ENCODE measurements at places on chromosomes 16 and 17. TPM values are rescaled to one million over a fixed set of nuclear protein-coding genes. Genes with fewer than 3 reads are reported as not detected.
A peak's percentile ranks its signal among the peaks of the same experiment; 100 is the strongest.

The HAS3 gene
- total RNA-seq, result 1.4 TPM

The KRTAP2-2 gene
- total RNA-seq, result not detected

GRCh38 chr17:38619937-38620550, 14.3 kb upstream of the SRCIN1 start:
- no peaks in the 10 kb centered on the region for H3K4me1 ChIP-seq
- peak; percentile 29 for DNase-seq
- H3K36me3 ChIP-seq, result no peaks in the 10 kb centered on the region
- peaks cover 52% of the 10 kb centered on the region for H3K27me3 ChIP-seq

- no peak overlapping the region for H3K4me3 ChIP-seq
- H3K27me3 ChIP-seq, result peaks cover 8% of the 10 kb centered on the region
- no peak for DNase-seq
- no peak overlapping the region for H3K27ac ChIP-seq
- H3K4me1 ChIP-seq, result peaks cover 11% of the 10 kb centered on the region
Measured at GRCh38 chr17:79923974-79924638, 84.9 kb upstream of the CBX4 start.

- H3K4me1 ChIP-seq, result no peaks in the 10 kb centered on the region
- peaks cover 22% of the 10 kb centered on the region for H3K36me3 ChIP-seq
- no peak overlapping the region for H3K27ac ChIP-seq
- no peaks in the 10 kb centered on the region for H3K27me3 ChIP-seq
Measured at GRCh38 chr17:65163990-65164495, 26.9 kb downstream of the RGS9 start.

The KRTAP4-9 gene
- total RNA-seq, result not detected

The ABCA10 gene
- 0.92 TPM for total RNA-seq

DNA sequence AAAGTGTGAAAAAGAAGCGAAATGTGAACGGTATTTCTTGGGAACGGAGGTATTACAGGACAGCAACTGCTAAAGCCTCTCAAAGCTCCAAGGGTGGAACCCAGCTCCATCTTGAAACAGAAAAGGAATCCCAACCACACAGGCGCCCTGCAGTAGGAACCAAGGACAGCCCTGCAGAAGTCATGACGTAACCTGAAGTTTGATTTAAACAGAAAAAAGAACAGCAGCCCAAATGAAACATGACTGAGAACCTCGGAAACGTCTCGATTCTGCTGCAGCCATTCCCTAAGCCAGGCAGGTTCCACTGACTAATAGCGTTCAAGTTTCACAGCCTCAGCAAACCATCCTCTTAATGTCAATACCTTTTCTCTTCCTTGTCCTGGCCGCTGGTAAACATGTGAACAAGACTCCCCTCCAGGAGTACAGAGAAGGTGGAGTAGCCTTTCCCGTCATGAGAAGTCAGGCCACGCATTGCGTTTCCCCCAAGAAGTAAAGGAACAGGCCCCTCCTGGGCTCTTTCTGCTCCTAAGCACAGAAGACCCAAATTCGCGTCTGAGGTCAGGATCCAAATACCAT, 20.1 kb downstream of the SIAH1 start:
- peak overlapping the region; percentile 95 for H3K27ac ChIP-seq
- H3K27me3 ChIP-seq, result no peaks in the 10 kb centered on the region
- peaks cover 76% of the 10 kb centered on the region for H3K4me1 ChIP-seq
- H3K4me3 ChIP-seq, result peak overlapping the region; percentile 74
- no peak for DNase-seq
- H3K36me3 ChIP-seq, result peaks cover 3% of the 10 kb centered on the region

DNA sequence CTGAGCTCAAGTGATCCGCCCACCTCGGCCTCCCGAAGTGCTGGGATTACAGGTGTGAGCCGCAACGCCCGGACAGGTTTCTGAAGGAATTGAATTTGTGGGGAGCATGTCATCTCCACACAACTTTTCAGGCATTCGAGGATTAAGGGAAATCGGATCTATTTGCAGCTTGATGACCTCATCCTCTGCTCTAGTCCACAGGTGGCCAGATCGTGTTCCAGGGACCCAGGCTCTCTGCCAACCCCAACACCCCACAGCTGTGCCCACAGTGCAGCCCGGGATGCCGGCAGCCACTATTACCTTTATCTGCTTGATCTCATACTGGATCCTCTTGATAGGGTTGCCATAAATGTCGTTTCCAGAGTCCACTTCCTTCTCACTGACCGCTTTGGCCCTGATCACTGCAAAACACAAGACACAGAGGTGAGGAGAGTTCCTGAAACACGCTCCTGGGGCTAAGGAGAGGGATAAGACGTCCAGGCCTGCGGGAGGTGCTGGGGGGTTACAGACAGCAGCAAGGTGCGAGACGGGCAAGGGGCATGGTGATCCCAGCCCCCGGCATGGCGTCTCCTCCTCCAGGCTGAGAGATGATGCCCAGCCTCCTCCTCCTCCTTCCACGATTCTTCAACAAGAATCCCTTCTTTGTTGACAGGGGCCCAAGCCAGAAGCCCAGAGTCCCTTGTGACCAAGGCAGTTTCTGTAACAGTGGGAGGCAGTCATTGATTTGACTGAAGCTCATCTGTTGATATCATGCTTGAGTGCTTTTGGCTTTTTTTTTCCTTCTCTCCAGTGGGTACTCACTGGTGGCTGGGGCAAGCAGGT, 29.3 kb downstream of the CEP295NL start:
- peaks cover 53% of the 10 kb centered on the region for H3K4me1 ChIP-seq
- peak overlapping the region; percentile 71 for H3K27ac ChIP-seq
- no peaks in the 10 kb centered on the region for H3K27me3 ChIP-seq
- DNase-seq, result no peak
- peaks cover 9% of the 10 kb centered on the region for H3K36me3 ChIP-seq

GRCh38 chr17:2076087-2076984, 21.4 kb downstream of the HIC1 start:
- peak overlapping the region; percentile 49 for H3K27ac ChIP-seq
- H3K4me1 ChIP-seq, result peaks cover 37% of the 10 kb centered on the region
- no peak overlapping the region for H3K4me3 ChIP-seq
- DNase-seq, result no peak
- no peaks in the 10 kb centered on the region for H3K27me3 ChIP-seq

The SYT17 gene
- 0.46 TPM for total RNA-seq

DNA sequence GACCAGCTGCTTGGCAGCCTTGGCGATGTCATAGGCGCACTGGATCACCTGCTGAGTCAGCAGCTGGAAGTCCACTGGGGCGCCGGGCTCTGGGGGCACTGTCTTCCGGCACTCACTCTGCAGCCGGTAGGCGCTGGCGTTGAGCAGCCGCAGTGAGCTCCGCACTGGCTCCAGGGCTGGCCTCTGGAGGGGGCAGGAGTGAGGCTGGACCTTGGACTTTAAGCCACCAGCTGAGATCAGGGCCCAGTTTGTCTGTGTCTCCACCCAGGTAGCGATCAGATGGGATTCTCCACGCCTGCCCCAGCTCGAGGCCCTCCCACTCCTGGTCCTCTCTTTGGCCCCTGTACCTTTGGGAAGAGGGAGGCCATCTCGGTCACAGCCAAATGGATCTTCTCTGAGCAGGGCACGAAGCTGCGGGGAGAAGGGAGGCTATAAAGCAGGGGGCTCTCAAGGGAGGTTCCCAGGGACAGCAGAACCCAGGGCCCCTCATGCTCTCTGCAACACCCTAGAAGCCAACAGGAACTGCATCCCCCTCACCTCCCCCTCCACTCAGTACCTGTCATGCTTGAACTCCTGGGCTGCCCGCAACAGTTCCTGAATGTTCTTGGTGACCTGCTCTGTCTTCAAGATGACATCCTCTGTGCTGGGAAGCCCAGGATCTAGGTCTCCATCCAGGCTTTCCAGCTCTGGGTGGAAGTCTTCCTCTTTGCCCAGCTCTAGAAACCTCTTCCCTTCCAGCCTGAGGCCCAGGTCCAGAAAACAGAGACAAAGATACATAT, 6.4 kb downstream of the TP53I13 start:
- no peaks in the 10 kb centered on the region for H3K27me3 ChIP-seq
- H3K4me1 ChIP-seq, result peaks cover 15% of the 10 kb centered on the region
- H3K36me3 ChIP-seq, result peaks cover 17% of the 10 kb centered on the region
- DNase-seq, result peak; percentile 90
- no peak overlapping the region for H3K4me3 ChIP-seq

- H3K27me3 ChIP-seq, result no peaks in the 10 kb centered on the region
- no peak overlapping the region for H3K4me3 ChIP-seq
- DNase-seq, result no peak
- peaks cover 26% of the 10 kb centered on the region for H3K4me1 ChIP-seq
- no peaks in the 10 kb centered on the region for H3K36me3 ChIP-seq
Measured at GRCh38 chr16:21611198-21611555, 11.8 kb downstream of the METTL9 start.

GRCh38 chr17:35612924-35613521, 25.9 kb downstream of the AP2B1 start:
- H3K27ac ChIP-seq, result no peak overlapping the region
- H3K36me3 ChIP-seq, result peaks cover 10% of the 10 kb centered on the region
- H3K27me3 ChIP-seq, result no peaks in the 10 kb centered on the region
- H3K4me1 ChIP-seq, result peaks cover 4% of the 10 kb centered on the region
- no peak overlapping the region for H3K4me3 ChIP-seq

DNA sequence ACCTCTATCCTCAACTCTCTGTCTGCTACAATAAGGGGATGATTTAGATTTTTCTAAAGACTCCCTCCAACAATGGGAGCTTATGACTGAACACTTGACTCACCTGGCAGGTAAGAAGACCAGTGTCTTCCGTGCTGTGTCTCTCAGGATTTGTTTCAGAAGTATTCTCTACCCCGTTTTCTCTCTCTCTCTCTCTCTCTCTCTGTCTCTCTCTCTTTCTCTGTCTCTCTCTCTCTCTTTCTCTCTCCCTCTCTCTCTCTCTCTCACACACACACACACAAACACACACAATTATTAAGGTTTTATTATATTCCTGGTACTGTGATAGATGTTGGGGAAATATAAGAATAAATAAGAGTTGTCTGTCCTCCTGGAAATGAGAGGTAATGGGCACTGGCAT, 263.9 kb downstream of the TOX3 start:
- H3K36me3 ChIP-seq, result no peaks in the 10 kb centered on the region
- no peaks in the 10 kb centered on the region for H3K4me1 ChIP-seq
- H3K27me3 ChIP-seq, result peaks cover 10% of the 10 kb centered on the region
- no peak overlapping the region for H3K27ac ChIP-seq
- DNase-seq, result no peak

The MYH13 gene
- not detected for total RNA-seq

DNA sequence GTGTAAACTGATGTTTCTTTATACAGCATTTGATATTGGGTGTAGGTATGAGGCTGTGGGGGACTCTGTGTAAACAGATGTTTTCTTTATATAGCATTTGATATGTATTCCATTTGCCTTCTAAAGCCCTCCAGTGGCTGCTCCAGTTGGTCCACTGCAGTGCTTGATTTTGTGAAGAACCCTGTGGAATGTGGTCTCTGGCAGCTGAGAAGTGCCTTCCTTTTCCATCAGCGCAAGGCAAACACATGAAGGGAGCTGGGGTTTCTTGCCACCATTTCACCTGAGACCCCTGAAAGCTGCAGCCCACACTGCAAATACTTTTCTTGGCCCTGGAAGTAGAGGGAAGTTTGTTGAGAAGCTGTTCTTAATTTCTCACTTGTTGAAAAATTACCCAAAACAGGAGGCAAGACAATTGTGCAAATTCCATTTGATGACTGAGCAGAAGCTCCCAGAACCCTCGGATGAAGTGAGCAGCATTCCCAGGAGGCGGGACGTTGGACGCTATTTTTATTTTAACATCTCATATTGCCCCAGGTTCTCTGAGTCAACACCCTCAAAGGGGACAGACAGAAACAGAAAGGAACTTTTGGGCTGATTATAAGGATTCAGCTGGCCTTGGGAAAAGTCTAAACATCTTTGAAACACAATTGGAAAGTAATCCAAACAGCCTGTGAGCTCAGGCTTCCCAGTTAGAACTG, 158.5 kb upstream of the RPH3AL start:
- peaks cover 26% of the 10 kb centered on the region for H3K4me1 ChIP-seq
- H3K36me3 ChIP-seq, result no peaks in the 10 kb centered on the region
- no peak overlapping the region for H3K4me3 ChIP-seq
- H3K27ac ChIP-seq, result peak overlapping the region; percentile 60
- DNase-seq, result no peak

DNA sequence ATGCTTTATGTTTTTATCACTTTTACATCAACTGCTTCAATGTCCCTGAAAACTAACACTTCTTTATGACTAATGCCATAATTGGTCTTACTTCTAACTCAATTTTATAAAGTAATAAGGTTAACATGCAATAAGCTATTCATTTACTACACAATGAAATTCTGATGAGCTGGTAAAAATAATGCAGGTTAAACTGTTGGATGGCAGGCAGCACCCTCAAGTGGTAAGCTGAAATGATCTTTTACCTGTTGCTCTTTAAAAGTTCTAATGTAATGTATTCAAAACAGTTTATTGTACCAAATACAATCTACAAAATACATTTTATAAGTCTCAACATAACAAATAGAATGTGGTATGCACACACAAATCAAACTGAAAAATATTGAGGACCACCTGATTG, 1280.3 kb downstream of the CDH8 start:
- H3K36me3 ChIP-seq, result no peaks in the 10 kb centered on the region
- H3K4me3 ChIP-seq, result no peak overlapping the region
- no peaks in the 10 kb centered on the region for H3K4me1 ChIP-seq
- DNase-seq, result no peak
- no peaks in the 10 kb centered on the region for H3K27me3 ChIP-seq

DNA sequence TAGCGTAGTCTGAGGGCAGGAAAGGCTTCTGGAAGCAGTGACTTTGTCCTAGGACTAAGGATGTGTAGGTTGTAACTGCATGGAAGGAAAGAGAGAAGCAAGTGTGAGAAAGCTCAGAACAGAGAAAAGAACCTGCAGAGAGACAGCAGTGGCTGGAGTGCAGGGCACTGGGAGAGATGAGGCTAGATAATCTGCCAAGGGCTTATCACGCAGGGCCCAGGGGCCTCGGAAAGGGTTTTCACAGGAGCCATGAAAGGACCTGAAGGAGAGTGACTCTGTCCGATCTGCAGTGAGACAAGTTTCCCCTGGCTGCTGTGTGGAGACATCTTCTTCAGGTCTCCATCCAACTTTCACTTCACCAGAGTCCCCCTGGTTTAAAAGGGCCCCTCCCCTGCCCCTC, 7.1 kb upstream of the SRCAP start:
- no peaks in the 10 kb centered on the region for H3K36me3 ChIP-seq
- no peak overlapping the region for H3K4me3 ChIP-seq
- H3K4me1 ChIP-seq, result no peaks in the 10 kb centered on the region
- no peak for DNase-seq
- H3K27me3 ChIP-seq, result no peaks in the 10 kb centered on the region
- H3K27ac ChIP-seq, result no peak overlapping the region

- no peaks in the 10 kb centered on the region for H3K4me1 ChIP-seq
- H3K4me3 ChIP-seq, result no peak overlapping the region
- DNase-seq, result no peak
- H3K36me3 ChIP-seq, result no peaks in the 10 kb centered on the region
Measured at GRCh38 chr17:45790296-45790922, 6.3 kb downstream of the CRHR1 start.

The FOXL1 gene
- total RNA-seq, result 10.1 TPM

All from chondrocyte (in vitro differentiated cells).